DMS153 (cell line): ENCODE measurements at places on chromosomes 6 and 20.

- no peak for DNase-seq
Measured at GRCh38 chr6:164005004-164005711, 590.6 kb downstream of the QKI start.

GRCh38 chr6:105210932-105211531, 31.2 kb upstream of the POPDC3 start:
- no peak for DNase-seq

GRCh38 chr20:50292591-50293283, 102.1 kb downstream of the CEBPB start:
- peak; percentile 33 for DNase-seq

- no peak for DNase-seq
Measured at GRCh38 chr6:95321126-95321525, 256.2 kb upstream of the MANEA start.

GRCh38 chr6:43242908-43243663, at the start of gene TTBK1:
TTBK1 (plus strand) TSS chr6:43243481; CDS start chr6:43246661, 3,180 bp downstream.
- DNase-seq, result no peak

DNA sequence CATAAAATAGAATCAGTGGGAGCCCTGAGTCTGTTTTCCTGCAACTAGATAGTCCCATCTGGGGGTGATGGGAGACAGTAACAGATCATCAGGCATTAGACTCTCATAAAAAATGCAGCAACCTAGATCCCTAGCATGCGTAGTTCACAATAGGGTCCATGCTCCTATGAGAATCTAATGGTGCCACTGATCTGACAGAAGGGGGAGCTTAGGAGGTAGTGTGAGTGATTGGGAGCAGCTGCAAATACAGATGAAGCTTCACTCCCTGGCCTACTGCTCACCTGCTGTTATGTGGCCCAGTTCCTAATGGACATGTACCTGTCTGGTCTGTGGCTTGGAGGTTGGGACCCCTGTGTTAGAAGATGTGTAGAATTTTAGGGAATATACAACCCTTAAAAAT, 904.5 kb upstream of the EPHA7 start:
- no peak for DNase-seq

- no peak for DNase-seq
Measured at GRCh38 chr20:39638731-39639130, 676.6 kb downstream of the DHX35 start.

DNA sequence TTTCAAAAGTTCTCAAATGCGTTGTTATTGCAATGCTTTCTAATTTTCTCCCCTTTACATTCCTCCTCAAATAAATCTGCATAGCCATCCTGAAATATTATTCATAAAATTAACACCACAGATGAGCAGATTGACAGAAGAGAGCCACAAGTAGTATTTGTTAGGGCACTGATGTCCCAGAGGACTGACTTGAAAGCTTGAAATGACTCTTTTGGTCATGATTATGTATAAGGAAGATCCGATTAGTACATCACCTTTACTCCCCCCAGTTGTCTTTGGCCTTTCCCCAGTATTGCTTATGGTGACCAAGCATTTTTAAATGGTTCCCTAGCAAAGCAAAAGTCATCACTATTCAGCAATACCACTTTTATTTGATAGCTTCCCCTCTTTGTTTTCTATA, 187.6 kb downstream of the ADAT2 start:
- no peak for DNase-seq

DNA sequence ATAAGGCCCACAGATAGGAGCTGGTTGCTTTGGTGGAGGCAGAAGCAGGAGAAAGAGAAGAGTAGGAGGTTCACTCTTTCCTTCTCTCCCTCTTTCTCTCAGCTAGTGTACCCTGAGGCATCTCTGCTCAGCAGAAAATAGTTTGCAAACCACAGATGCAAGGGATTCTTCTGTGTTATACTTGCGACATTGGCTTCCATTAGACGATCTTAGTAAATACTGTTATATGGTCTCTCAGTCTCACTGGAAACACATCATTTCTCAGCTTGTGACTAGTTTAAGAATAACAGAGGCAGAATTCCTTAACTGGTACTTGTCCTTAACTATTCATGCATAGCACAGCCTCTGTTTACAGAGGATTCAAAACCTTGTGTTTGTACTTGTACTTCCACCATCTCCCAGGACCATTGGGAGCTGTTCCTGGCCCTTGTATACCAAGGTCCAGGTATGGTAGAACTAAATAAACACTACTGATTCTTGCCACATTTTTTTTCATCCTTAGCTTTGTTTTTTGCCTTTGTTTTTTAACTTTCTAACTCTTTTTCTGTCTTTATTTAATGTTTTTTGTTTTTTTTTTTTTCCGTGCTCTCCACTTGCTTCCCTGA, 218.2 kb downstream of the OTOR start:
- DNase-seq, result no peak

GRCh38 chr6:153449279-153449678, 318.2 kb upstream of the RGS17 start:
- no peak for DNase-seq

- no peak for DNase-seq
Measured at GRCh38 chr6:145547594-145548335, 187.6 kb downstream of the EPM2A start.

- DNase-seq, result peak; percentile 63
Measured at GRCh38 chr6:47789553-47789952, 7.7 kb downstream of the OPN5 start.

DNA sequence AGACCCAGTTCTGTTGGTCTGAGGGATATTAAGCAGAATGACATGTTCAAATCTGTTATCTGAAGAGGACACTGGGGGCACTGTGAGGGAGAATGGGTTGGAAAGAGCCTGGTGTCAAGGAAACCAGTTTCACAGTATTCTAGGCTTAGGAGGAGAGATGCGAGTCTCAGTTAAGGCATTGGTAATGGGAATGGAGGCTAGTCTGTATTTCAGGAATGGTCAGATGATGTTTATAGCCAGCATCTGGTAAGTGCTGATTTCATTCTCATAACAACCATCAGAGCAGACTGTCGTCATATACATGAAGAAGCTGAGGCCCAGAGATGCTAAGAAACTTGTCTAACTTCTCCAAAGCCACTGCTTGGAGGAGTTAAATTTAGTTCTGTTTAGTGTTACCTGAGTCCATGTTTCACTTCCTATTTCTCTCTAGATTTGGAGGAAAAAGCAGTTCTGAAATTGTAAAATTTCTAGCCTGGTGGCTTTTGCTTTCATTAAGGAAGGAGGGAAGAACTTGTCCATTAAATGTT, 242.0 kb downstream of the ARID1B start:
- no peak for DNase-seq

GRCh38 chr20:10940941-10941340, 267.1 kb upstream of the JAG1 start:
- no peak for DNase-seq

- no peak for DNase-seq
Measured at GRCh38 chr6:30515106-30515505, 25.8 kb downstream of the HLA-E start.

- DNase-seq, result no peak
Measured at GRCh38 chr20:47534405-47534804, 32.7 kb downstream of the NCOA3 start.

GRCh38 chr6:7727946-7728854, 2.3 kb downstream of the BMP6 start:
- no peak for DNase-seq

DNA sequence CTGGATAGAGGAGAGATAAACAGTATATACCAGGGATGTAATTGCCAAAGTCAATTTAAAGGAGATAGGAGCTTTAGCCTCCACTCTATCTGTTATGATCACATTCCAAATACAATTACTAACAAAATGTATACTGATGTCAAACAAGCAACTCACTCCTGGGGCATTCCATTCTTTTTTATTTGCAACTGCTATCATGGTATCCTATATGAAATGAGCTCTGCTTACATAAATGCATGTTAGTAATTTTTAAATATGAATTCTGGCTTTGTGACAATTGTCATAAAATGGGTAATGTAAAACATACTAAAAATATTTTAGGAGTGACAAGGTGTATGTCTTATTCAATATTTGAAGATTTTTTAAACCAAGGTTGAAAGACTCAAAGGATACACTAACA, 751.1 kb downstream of the HACE1 start:
- no peak for DNase-seq

DNA sequence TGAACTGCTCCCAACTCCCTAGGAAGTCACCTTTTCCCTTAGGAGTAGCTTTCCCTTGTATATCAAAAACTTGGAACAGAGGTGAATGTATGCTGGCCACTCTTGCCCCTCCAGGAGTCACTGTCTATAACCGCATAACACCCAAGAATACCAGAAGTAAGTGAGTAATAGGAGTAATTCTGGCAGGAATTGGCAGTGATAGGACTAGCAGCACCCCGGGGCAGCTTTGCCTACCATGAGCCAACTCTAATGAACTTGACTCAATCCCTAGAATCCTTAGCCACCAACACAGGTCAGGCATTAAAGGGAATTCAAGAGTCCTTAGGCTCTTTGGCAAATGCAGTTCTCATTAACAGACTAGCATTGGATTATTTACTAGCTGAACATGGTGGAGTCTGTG, 28.8 kb upstream of the CD164 start:
- DNase-seq, result no peak

DNA sequence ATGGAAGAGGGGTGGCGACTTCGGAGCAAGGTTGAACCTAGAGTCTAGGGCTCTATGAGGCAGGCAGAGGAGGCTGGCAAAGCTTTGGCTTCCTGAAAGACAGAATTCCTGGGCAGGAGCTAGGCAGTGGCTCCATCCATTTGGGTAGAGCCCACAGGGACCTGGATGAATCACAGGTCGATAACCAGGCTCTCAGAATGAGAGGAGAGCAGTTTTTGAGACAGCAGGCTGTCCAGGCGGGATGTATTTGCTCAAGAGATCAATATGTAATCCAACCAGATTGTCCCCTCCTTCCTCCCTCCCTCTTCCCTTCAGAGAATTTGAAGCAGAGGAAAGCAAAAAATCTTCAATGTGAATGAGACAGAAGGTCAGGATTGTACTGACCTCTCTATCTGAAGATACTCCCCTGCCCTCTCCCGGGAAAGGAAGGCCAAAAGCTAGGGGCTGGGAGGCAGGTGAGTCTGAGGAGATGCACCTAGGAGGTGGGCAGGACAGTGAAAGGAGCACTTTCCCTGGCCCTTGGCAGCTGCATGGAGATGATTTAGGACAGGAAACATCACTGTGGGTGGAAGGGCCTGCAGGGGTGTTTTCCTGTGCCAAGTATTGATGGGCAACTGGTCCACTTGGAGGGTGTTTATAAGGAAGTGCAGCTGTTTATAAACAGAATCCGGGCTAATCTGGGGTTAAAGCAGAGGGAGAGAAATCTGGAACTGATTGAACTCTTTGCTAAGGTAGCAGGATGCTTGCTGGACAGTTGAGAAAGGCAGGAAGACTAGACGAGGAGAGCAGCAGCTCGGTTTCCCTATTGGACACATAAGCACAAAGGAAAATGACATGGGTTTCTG, 212.4 kb upstream of the LRFN2 start:
- no peak for DNase-seq

- no peak for DNase-seq
Measured at GRCh38 chr20:1509237-1509636, 18.0 kb upstream of the SIRPB2 start.

DNA sequence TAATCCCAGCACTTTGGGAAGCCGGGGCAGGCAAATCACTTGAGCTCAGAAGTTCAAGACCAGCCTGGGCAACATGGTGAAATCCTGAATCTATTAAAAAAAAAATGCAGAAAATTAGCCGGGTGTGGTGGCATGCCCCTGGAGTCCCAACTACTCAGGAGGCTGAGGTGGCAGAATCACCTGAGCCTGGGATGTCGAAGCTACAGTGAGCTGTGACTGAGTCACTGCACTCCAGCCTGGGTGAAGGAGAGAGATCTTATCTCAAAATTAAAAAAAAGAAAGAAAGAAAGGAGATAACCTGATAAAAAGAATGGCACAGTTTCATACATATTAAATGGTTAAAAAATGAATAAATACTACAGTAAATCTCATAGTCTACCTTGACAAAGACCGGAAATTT, 123.6 kb upstream of the TNFAIP3 start:
- no peak for DNase-seq

DNA sequence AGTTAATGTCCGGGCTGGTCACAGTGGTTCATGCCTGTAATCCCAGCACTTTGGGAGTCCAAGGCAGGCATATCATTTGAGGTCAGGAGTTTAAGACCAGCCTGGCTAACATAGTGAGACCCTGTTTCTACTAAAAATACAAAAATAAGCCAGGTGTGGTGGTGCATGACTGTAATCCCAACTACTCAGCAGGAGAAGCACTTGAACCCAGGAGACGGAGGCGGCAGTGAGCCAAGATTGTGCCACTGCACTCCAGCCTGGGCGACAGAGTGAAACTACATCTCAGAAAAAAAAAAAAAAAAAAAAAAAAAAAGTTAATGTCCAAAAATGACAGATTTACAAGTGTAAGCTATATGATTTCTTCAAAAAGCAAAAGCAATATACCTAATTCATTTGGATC, 124.9 kb downstream of the CCDC170 start:
- DNase-seq, result no peak

GRCh38 chr20:40196846-40197436, 492.1 kb downstream of the MAFB start:
- DNase-seq, result no peak

- DNase-seq, result no peak
Measured at GRCh38 chr6:43671011-43671800, 16.4 kb downstream of the MRPS18A start.

DNA sequence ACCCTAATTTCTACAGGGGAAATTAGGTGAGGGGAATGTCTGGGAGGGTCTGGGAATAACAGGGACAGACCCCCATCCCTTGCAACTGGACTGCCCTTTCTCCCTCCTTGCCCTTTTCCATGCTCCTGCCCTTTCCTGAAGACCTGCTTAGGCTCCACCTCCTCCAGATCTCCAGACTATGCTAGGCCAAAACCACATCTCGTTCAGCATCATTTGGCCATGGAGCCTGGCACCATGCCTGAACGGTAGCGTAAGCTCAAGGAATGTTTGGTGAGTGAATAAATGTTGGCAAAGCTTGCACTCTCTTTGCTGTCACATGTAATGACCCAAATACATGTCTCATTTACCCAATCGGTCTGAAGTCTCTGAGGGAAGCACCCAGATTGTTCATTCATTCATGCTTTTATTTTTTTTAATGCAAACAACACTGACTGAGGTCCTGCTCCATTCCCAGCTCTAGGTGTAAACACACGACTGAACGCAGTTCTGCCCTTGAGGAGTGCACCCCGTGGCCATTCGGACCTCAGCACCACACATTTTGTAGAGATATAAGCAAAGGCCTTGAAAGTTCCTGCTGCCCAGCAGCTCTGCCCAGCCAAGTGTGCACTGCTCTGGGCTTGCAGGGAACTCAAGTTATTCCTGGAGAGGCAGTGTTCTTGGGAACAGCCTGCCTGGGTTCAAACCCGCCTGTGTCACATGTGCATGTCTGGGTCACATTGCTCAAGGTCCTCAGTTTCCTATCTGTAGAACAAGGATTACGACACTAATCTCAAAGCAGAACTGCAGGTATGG, 1.1 kb upstream of the GRM4 start:
- no peak for DNase-seq
